Fibroblast of villous mesenchyme (primary cell): ENCODE measurements at places on chromosomes 2 and 18. TPM values are rescaled to one million over a fixed set of nuclear protein-coding genes. Genes with fewer than 3 reads are reported as not detected.

Gene SP5
- total RNA-seq, result not detected in 2 replicates

DNA sequence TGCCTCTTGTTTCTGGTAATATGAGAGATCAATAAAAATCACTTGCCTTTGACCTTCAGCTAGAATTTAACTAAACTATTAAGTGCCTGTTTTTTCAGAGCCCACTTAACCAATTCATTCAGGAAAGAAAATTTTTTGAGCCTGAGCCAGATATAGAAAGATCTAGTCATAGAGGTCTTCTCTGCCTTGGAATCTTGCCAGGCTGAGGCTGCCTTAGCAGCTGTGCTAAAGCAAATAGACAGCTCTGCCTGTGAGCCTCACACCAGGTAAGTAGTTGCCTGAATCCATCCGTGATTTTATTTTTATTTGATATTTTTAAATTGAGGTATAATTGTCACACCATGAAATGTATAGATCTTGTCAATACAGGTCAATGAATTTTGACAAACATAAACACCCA is 27.4 kb downstream of the EVX2 start:
- no peak for DNase-seq

Gene RNU2-63P
- under 0.01 TPM in 1 of 2 replicates, not detected in the other for total RNA-seq

- no peak for DNase-seq
These were observed 222.6 kb downstream of the ANAPC1 start for GRCh38 chr2:111661286-111661940.

DNA sequence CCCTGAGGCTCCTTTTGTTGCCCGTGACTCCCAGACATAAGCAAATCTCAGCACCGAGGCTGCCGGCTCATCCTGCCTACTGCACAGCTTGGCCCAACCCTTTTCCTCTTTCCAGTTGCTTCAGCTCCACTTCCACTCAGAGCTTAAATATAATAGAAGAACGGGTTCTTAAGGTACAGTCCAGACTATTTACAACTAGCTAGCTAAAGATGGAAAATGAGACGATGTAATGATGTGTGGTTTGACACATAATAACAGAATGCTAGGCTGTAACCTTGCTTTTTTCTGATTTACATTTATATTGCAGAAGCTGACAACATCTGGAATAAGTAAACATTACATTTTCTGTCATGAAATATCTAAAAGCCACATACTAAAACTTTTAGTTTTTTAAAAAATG is 26.9 kb upstream of the ATP9B start:
- DNase-seq, result no peak

- DNase-seq, result no peak
These were observed 15.4 kb upstream of the OTOS start for GRCh38 chr2:240155745-240156390.

DNA sequence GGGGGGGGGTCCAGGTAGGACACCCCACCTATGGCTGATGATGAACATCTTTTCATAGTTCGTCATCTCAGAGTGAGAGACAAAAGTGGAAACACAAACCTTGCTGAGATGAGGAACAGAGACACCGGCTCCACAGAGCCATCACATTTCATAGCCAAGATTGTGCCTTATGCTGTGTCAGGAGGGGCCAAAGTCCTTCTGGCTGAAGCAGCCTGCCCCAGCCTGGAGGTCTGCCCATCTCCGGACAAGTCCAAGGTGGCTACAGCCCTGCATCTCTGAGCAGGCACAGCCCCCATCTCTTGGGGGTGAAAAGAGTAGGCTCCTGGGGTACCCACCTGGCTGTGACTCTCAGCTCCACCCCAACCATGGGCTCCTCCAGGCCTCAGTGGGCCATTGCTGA is 70.3 kb downstream of the ZBTB7C start:
- no peak for DNase-seq
